Fibroblast of skin of right biceps (primary cell): ENCODE measurements at places on chromosomes 5 and 9.
A peak's percentile ranks its signal among the peaks of the same experiment; 100 is the strongest.

DNA sequence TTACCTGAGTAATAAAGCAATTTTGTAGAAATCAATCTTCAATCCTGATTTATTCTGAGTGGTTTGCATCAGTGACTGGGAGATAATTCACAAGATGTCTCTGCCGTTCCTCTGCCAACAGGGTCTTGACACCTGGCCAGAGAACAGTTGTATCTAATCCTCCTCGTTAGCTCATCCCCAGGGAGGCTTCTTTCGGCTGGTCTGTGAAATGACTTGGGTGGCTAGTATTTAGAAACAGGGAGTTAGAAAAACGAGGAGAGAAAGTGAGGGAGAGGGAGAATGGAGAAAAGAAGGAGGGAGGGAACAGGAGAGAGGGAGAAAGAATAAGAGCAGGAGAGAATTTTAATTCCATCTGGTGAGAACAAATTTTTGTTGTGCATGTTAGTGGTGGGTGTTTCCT, 600.2 kb upstream of the TLE4 start:
- no peak for DNase-seq

- no peak for DNase-seq
These were observed 67.5 kb downstream of the HTR4 start for GRCh38 chr5:148586796-148587195.

DNA sequence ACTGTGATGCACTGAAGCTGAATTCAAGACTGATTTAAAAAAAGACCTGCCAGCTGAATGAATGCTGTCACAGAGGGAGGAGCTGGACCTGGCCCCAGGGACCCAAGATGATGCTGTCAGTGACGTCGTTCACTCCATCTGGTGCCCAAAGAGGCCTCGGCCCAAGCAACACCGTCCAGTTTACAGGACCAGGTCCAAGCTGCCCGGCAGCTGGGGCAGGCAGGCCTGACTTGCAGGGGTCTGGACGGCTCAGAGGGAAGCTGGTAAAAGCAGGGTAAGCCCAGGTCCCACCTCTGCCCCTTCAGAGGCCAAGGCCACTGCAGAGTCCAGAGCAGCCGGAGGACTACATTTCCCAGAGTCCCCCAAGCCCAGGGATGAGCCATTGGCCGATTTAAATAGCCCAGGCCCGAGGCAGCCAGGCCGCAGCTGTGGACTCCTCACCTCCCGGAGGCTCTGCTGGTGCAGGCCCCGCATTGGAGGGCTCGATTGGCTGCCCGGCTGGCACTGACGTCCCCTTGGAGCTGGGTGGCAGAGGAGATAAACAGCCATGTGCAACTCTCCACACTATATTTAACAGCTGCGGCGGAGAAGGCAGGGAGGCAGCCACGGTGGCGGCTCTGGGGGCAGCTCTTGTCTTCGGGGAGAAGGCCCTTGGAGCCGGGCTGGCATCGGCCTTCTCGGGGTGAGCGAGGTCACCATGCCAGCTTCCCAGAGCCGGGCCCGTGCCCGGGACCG, at the start of gene PLPP7:
TSS of gene PLPP7 (plus strand) at position 423 of the 735 bp plus-strand sequence. CDS start at position 698, 275 bp downstream.
- peak; percentile 38 for DNase-seq

GRCh38 chr9:138098908-138099791, 221.6 kb downstream of the CACNA1B start:
- DNase-seq = no peak

DNA sequence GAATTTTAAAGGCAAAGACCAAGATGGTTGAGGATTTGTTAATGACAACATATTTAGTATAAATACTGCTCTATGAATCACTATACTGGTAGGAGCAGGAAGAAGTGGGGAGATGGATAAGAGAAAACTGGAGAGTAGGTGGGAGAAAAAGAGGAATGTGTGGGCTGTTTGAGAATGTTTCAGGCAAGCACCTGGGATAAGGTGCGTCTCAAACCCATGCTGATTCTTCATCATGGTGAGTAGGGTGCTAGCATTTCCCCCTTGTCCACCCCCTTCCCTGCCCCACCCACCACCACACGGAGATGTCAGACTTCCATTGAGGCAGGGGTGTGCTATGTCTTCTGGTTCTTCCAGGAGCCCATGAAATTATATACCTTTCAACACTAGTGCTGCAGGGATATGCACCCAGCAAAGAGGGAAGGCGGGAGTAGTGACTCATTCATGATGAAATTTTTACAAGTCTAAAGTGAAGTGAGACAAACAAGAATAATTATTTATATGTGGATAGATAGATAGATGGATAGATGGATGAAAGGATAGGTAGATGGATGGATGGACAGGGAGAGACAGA, 54.3 kb downstream of the MTX3 start:
- peak; percentile 19 for DNase-seq

DNA sequence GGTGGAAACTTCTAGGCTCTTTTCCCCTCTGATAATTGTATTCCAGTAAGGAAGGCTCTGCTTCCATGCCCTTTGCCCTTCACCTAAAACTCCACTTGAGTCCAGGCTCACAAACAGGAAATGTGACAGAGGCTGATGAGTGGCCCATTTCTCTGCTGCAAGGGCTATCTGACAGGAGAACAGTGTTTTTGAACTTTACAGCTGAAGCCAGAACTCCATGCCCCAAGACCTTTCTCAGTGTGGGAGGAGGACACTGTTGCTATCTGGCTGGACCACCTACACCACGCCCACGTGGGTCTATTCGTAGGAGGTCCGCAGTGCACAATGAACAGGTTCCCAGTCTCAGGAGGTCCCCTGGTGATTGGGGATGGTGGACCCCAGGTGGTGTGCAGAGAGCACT, 13.6 kb downstream of the GGTA1 start:
- DNase-seq = no peak

GRCh38 chr9:34127035-34127948, 794 bp upstream of the DCAF12 start:
- no peak for DNase-seq

DNA sequence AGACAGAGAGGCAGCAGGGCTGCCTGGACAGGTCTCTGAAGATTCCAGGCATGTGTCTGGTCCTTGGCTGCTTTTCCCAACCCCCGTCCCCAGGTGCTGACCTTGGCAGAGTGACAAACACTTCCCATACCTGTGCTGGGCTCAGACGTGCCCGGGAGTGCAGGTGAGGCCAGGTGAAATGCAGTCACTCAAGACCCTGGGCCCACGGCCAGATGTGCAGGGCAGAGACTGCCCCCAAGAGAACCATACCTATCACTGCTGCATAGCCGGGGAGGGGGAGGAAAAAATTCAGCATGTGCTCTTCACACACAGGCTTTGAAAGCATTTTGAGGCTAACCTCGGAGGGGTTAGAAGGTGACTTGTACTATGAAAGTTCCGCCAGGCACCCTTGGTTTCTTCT, 22.6 kb downstream of the CCNJL start:
- no peak for DNase-seq

- no peak for DNase-seq
These were observed 219.5 kb downstream of the NR3C1 start for GRCh38 chr5:143183989-143184388.

GRCh38 chr9:130078547-130078946, 24.8 kb downstream of the GPR107 start:
- DNase-seq = no peak
